Hematopoietic multipotent progenitor cell treated with erythropoietin and hydrocortisone succinate and interleukin-3 and kit ligand, for 17 days (in vitro differentiated cells): ENCODE measurements at places on chromosomes 4 and X.

GRCh38 chrX:105610411-105610810, 211.9 kb upstream of the NRK start:
- no peak for DNase-seq

DNA sequence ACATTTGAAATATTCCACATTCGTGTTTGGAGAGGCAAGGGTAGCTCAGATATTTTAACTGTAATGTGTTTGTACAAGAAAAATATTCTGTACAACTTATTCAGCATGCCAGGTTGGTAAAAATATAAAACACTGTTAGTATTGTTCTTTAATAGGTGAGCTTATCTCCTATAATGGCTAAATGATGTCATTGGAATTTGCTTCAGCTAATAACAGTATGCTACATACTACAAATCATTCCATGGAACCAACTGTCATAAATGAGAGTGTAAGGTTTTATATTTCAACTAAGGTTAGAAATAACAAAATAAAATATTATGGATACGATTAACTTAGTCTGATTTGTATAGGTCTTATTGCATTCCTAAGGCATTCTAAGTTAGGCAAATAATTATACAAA, 206.6 kb downstream of the ADGRL3 start:
- DNase-seq: no peak

DNA sequence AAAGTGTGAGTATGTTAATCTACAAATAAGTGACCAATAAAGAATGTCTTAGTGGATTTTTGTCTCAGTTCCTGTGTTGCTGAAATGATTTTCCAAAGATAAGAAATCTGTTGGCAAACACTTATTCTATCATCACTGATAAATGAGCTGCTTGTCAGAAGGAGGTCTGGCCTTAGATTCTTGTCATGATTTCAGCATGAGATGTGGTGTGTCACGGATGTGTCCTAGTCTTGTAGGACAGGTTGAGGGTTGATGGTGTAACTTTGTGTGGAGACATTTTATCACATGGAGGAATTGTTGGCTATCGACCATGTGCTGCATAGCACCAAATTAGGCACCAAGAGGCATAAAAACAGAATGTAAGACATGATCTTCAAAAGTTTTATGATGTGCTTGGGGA, 31.8 kb upstream of the LIMCH1 start:
- no peak for DNase-seq

DNA sequence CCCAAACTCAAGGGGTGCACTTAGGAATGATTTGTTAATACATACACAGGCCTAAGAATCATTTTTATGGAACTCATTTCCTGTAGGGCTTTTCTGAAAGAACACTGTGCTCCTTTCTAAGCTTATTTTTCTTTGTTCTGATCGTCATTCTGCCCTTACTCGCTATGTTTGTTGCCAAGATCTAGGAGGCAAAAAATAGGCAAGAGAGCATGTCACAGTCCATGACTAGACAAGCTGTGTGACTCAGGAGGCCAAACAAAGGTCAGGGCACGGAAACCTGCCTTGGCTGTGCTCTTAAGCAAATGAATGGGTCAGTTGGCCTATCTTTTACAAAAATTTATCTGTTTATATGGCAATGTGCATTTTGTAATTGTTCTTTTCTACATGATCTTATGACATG, 42.5 kb upstream of the C1GALT1C1 start:
- no peak for DNase-seq
